ENCODE measurements at places on chromosomes 12 and 14.

DNA sequence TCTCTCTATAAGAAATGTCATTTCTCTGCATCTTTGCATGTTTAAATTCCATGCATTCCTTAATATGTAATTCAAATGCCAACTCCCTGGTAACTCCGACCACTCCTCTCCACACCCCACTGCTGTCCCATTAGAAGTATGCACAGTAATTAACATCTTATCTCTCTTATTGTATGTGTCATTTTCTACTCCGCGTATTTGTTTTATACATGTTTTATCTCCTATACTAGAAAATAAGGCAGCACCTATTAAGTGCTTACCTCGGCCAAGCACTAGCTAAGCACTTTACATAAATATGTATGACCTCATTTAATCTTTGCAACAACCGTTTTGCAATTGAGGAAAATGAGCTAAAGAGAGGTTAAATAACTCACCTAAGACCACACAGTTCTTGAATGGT is 469.8 kb downstream of the BCAT1 start:
- DNase-seq: no peak

DNA sequence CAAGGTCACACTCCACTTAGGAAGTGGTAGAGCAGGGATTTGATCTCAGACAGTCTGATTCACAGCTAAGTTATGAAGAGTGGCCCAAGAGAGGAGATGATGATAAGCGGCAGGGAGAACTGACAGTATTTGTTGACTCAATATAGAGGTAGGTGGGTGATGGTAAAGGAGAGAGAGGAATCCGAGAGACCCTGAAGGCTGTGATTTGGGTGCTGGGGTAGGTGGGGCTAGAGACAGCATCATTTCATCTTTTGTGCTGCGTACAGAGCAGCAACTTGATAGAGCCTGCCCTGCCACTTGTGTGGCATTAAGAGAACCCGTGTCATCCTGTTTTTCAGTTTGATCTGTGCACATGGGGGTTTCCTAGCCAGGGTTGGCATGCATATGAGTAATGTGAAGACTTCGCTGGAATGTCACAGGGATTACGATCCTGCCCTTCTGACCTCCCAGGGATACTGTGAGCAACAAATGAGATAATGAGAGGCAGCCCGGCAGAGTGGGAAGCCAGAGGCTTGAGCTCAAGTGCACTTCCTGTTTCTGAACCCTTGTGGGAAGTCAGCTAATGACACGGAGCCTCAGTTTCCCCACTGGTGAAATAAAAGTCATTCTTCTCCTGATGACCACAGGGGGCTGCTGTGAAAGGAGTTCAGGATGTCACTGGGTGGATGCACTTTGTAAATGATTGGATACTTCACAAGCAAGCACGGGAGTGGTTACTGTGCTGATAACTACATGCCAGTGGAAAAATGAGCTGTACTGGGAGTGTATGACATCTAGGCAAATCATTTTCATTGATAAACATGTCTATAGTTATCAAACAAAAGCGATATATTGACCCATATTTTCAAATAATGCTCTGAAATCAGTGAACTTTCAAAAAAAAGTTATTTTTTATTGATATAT is 59.5 kb upstream of the IGF1 start:
- DNase-seq: no peak

- no peak for DNase-seq
These were observed 81.1 kb upstream of the CCDC198 start for GRCh38 chr14:57574617-57575288.

DNA sequence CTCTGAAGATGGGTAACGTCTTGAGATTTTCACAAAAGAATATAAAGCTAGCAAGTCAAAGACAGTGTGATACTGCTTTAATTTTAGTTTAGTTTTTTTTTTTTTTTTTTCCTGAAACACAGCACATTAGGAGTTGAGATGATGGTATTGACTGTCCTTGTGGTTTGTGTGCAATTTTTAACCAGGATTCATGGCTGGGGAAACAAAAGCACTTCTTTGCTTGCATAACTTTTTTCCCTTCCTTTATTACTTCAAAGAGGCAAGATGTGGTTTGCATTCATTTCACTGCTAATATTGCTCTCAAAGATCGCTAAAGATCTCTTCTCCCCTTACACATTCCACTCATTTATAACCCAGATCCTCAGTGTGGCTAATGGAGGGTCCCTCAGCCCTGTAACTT is 157.1 kb upstream of the PZP start:
- no peak for DNase-seq

- DNase-seq: no peak
These were observed 106.6 kb upstream of the NOS1 start for GRCh38 chr12:117468016-117468415.

- DNase-seq: no peak
These were observed 185.4 kb downstream of the ALG10B start for GRCh38 chr12:38501991-38502390.

- no peak for DNase-seq
These were observed 116.4 kb downstream of the SLC2A13 start for GRCh38 chr12:39989501-39989900.
